Endodermal cell (in vitro differentiated cells): ENCODE measurements at places on chromosomes 1 and 21.
A peak's percentile ranks its signal among the peaks of the same experiment; 100 is the strongest.

GRCh38 chr21:31688603-31689368 is 29.3 kb downstream of the SOD1 start:
- H3K27ac ChIP-seq: no peak overlapping the region
- no peak for DNase-seq
- H3K27me3 ChIP-seq: no peaks in the 10 kb centered on the region
- no peak overlapping the region for H3K4me3 ChIP-seq
- H3K4me1 ChIP-seq: no peaks in the 10 kb centered on the region

DNA sequence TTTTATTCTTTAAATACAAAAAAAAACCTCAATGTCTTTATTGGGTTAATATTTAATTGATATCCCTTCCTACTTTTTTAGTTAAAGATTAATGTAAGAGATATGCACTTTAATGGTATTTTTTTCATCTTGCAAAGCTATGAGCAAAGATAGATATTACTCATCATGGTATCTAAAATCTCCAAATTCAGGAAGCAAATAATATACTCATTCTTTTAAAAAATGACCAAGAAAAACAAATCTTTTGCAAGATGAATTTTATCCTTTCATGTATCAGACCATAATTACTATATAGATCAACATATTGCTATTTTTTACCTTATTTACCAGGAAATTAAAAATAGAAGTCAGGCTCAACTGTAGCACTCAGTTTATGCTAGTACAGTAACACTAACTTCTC is 330.4 kb downstream of the KCNT2 start:
- H3K4me1 ChIP-seq: no peaks in the 10 kb centered on the region
- no peaks in the 10 kb centered on the region for H3K27me3 ChIP-seq
- H3K27ac ChIP-seq: no peak overlapping the region
- DNase-seq: no peak

- no peaks in the 10 kb centered on the region for H3K27me3 ChIP-seq
- DNase-seq: no peak
- no peak overlapping the region for H3K27ac ChIP-seq
- no peaks in the 10 kb centered on the region for H3K36me3 ChIP-seq
- H3K4me3 ChIP-seq: no peak overlapping the region
These were observed 373.1 kb upstream of the CXADR start for GRCh38 chr21:17139696-17140095.

DNA sequence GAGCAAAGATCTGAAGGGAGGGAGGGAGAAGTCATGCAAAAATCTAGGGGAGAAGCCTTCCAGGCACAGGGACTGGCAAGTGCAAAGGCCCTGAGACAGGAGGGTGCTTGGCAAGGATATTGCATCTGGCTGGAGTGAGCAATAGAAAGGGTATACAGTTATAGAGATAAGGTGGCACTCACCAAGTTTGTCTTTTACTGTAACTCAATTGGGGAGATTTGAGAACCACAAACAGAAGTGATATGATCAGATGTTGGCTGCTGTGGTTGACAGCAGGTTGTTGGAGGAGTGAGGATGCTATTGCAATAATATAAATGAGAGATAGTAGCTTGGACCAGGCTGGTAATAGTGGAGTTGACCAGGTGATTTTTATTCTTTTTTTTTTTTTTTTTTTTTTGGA is 25.6 kb downstream of the MCOLN3 start:
- DNase-seq: no peak
- H3K36me3 ChIP-seq: no peaks in the 10 kb centered on the region
- no peaks in the 10 kb centered on the region for H3K27me3 ChIP-seq
- no peaks in the 10 kb centered on the region for H3K4me1 ChIP-seq

DNA sequence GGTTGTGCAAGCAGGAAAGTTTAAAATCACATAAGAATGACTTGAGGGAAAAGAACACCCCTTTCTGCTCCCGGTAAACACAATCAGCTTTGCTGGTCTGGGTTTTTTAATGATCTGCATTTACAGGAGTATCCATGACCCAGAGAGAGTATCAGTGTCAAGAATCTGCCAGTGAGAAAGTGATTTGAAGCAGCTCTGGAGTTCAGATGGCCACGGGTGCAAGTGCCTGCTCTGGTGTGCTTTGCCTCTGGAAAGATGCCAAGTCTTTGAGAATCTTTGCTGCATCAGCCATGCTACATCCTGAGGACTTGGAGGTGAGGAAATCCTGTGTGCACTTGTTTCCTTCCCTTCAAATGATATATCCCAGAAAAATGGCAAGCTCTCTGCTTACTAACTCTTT is 18.6 kb upstream of the MYSM1 start:
- no peak for DNase-seq
- no peak overlapping the region for H3K4me3 ChIP-seq
- H3K27me3 ChIP-seq: no peaks in the 10 kb centered on the region

GRCh38 chr1:173406783-173407230 is 70.3 kb upstream of the PRDX6 start:
- H3K4me1 ChIP-seq: no peaks in the 10 kb centered on the region
- H3K36me3 ChIP-seq: no peaks in the 10 kb centered on the region
- no peak overlapping the region for H3K27ac ChIP-seq
- no peak for DNase-seq
- no peaks in the 10 kb centered on the region for H3K27me3 ChIP-seq

- no peak for DNase-seq
- no peaks in the 10 kb centered on the region for H3K36me3 ChIP-seq
These were observed 72.6 kb downstream of the TENT5C start for GRCh38 chr1:117678246-117678977.

GRCh38 chr1:217522277-217522676 is 108.6 kb downstream of the GPATCH2 start:
- H3K4me1 ChIP-seq: no peaks in the 10 kb centered on the region
- peaks cover 3% of the 10 kb centered on the region for H3K36me3 ChIP-seq
- H3K27ac ChIP-seq: no peak overlapping the region
- no peaks in the 10 kb centered on the region for H3K27me3 ChIP-seq
- no peak overlapping the region for H3K4me3 ChIP-seq

GRCh38 chr1:232600424-232601258 is 29.3 kb downstream of the SIPA1L2 start:
- no peak overlapping the region for H3K27ac ChIP-seq
- H3K4me1 ChIP-seq: no peaks in the 10 kb centered on the region
- no peak for DNase-seq

DNA sequence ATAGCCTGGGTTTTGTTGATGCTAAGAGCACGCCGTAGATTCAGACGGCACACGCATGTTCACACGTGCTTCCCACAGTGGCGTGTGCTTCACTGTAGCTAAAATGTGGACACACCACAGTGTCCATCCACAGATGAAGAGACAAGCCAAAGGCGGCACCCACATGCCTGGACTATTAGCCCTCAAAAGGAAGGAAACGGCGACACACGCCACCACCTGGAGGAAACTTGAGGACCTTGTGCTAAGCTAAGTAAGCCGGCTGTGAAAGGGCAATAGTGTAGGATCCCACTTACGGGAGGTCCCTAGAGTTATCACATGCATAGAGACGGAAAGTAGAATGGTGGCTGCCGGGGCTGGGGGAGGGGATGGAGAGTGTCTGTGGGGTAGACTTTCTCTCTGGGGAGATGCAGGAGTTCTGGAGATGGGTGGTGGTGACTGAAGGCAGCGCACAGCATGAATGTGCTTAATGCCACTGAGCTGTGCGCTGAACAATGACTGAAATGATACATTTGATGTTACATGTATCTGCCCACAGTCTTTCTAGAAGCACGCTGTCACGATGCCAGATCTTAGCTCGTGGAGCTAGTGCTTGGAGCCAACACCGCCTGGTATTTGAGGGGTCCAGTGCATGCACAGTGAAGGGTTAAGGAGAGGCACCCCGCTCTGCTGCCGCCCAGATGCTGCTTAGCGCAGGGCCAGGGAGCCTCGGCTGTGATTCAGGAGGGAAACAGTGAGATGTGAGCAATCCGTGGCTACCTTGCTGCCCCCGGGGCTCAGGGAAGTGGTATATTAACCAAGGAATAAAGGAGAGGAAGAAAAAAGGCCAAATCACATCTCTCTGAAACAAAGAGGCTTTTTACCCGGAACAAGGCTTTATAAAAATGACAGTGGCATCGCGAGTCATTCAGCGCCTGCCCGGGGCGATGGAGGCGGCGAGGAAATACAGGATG is 103.7 kb downstream of the PRDM16 start:
- DNase-seq: no peak
- no peaks in the 10 kb centered on the region for H3K27me3 ChIP-seq
- no peak overlapping the region for H3K4me3 ChIP-seq
- H3K4me1 ChIP-seq: no peaks in the 10 kb centered on the region
- no peaks in the 10 kb centered on the region for H3K36me3 ChIP-seq

GRCh38 chr1:203534526-203534925 is 40.6 kb downstream of the OPTC start:
- no peak for DNase-seq
- no peak overlapping the region for H3K4me3 ChIP-seq
- H3K27ac ChIP-seq: no peak overlapping the region

- no peak overlapping the region for H3K4me3 ChIP-seq
- H3K36me3 ChIP-seq: no peaks in the 10 kb centered on the region
- H3K4me1 ChIP-seq: no peaks in the 10 kb centered on the region
- no peaks in the 10 kb centered on the region for H3K27me3 ChIP-seq
These were observed 143.0 kb downstream of the MRPL39 start for GRCh38 chr21:25464275-25464674.

- no peaks in the 10 kb centered on the region for H3K27me3 ChIP-seq
- H3K4me1 ChIP-seq: peaks cover 53% of the 10 kb centered on the region
- DNase-seq: peak; percentile 84
- H3K4me3 ChIP-seq: no peak overlapping the region
- H3K27ac ChIP-seq: peak overlapping the region; percentile 94
- peaks cover 96% of the 10 kb centered on the region for H3K36me3 ChIP-seq
These were observed 10.1 kb downstream of the EPHA2 start for GRCh38 chr1:16145662-16146278.

DNA sequence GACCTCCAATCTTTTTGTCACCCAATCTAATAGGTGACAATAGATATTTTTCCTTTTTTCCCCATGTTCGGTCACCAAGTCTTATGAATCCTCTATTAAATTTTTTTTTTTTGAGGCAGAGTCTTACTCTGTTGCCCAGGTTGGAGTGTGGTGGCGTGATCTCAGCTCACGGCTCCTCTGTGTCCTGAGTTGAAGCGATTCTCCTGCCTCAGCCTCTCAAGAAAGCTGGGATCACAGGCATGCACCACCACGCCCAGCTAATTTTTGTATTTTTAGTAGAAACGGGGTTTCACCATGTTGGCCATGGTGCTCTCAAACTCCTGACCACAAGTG is 42.5 kb upstream of the MTF1 start:
- no peaks in the 10 kb centered on the region for H3K4me1 ChIP-seq
- H3K36me3 ChIP-seq: no peaks in the 10 kb centered on the region
- H3K27ac ChIP-seq: no peak overlapping the region
- H3K4me3 ChIP-seq: no peak overlapping the region
- no peak for DNase-seq

DNA sequence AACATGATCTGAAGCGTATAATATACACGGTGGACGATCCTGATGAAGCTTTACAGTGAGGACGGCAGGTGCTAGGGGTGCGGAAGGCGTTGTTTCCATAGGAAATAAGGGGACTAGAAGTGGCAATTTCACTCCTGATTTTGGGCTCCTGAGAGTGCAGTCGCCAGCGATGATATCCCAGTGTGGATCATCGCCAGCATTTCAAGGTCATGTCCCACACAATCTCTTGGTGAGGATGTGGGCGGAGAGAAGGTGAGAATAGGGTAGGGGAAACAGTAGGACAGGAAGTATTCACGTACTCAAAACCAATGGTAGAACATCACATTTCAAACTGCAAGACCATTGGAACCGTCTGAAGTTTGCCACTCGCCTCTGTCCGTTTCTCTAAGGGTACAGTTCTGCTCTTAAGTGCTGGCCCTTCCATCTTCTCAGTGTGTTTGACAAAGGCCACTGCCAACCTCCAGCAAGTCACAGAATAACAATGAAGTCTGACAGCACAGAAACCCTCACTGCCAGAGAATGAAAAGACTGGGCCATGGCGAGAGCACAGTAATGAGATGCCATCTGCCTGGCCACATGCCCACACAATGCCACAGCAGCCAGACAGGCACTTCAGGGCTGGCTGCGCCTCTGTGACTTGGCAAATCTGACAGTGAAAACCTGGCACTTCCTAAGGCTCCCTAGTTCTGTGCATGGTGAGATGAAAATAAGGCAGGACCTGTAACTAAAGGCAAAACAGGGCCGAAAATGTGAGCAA is 27.9 kb downstream of the PCSK9 start:
- H3K27ac ChIP-seq: no peak overlapping the region
- peaks cover 67% of the 10 kb centered on the region for H3K36me3 ChIP-seq
- H3K27me3 ChIP-seq: no peaks in the 10 kb centered on the region

GRCh38 chr1:10733474-10734366 is 62.7 kb downstream of the CASZ1 start:
- peak overlapping the region; percentile 79 for H3K27ac ChIP-seq
- no peaks in the 10 kb centered on the region for H3K4me1 ChIP-seq
- no peaks in the 10 kb centered on the region for H3K27me3 ChIP-seq
- no peak overlapping the region for H3K4me3 ChIP-seq

GRCh38 chr21:15130751-15131150 is 66.0 kb upstream of the NRIP1 start:
- no peak overlapping the region for H3K27ac ChIP-seq
- no peaks in the 10 kb centered on the region for H3K4me1 ChIP-seq
- DNase-seq: no peak
- H3K4me3 ChIP-seq: no peak overlapping the region
